ENCODE measurements at places on chromosomes 11 and 22. TPM values are rescaled to one million over a fixed set of nuclear protein-coding genes. Genes with fewer than 3 reads are reported as not detected.

The GAL3ST3 gene
- not detected for total RNA-seq

The ELF5 gene
- not detected for total RNA-seq

The MPEG1 gene
- 59.6 TPM for total RNA-seq

- DNase-seq, result no peak
Measured at GRCh38 chr22:38304526-38304925, 12.7 kb downstream of the CSNK1E start.

DNA sequence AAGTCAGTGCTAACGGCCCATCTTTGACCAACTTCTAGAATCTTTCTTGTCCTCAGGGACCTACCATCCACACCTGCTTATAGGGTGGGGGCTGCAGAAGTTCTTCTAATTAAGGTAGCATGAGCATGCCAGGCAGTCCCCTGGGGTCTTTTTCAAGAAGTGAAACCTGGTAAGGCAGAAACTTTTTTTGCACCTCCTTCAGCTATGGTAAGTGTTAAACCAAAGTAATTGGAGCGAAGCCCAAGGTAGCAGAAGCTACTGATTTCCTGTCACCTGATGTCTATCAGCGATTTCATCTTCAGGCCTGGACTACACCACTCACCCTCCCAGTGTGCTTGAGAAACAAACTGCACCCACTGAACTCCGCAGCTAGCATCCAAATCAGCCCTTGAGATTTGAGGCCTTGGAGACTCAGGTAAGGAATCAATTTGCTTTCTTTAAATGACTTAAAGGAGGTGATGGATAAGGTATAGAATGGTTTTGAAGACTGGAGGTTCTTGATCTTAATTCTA is at the start of gene MS4A1:
MS4A1 (plus strand) TSS at position 317 of the 512 bp plus-strand sequence. CDS start 6,528 bp downstream, outside the sequence.
- peak; percentile 99 for DNase-seq

DNA sequence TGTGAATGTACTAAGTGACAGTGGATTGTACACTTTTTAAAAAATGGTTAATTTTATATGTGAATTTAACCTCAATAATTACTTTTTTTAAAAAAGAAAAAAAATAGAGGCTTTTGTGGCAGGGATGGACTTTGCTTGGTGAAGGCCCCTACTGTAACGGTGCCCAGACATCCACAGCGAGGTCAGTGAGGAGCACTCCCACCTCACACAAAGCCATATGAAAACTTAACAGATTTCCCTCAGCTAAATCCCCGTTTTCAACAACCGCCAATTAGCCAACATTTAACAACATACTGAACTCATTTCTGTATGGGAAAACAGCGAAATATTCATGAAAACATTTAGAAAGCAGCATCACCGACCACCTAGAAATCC is 642 bp upstream of the C11orf58 start:
- no peak for DNase-seq

DNA sequence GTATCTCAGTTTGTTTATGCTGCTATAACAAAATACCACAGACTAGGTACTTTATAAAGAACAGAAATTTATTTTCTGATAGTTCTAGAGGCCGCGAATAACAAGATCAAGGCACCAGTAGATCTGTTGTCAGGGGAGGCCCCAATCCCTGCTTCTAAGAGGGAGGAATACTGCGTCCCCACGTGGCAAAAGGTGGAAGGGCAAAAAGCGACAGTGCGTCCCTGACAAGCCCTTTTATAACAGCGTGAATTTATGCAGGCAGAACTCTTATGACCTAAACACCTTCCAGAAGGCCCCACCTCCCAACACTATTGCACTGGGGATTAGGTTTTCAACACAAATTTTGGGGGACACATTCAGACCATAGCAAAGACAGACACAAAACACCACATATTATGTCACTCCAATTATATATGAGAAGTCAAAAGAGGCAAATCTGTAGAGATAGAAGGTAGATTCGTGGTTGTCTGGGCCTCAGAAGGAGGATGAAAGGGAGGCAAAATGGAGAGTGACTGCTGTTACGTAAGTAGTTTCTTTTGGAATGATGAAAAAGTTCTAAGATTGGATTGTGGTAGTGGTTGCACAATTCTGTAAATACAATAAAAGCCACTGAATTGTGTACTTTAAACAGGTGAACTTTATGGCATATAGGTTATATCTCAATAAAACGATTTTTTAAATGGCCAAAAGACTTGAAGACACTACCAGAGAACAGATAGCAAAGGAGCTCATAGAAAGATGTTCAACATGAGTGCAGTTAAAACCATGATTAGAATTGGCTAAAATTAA is 30.1 kb upstream of the TNRC6B start:
- no peak for DNase-seq

DNA sequence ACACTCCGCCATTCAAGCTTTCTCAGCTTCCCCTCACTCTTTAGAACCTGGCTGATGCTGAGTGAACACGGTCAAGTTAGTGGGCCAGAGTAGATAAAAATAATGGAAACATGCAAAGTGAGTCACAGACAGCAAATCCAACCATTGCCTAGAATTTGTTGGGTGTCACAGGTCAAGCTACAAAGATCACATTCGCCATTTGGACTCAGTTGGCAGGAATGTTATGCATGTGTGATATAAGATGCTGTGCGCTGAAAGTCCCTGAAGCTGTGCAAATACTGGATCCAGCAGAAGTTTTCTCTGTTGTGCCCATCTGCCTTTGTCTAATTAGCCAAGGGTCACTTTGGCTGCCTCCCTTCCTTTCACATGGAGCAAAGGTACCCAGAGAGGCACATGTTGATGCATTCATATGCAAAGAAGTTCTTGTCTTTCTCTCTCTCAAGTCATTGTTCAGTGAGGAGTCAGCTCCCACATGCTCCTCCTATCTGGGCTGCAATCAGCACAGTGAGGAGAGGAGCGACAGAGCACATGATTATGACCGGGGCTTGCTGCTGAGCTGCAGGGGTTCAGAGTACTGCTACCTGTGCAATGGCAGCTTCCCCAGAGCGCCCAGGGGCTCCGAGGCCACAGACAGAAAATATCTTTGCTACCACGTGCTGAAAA is 39.7 kb downstream of the FLI1 start:
- no peak for DNase-seq

DNA sequence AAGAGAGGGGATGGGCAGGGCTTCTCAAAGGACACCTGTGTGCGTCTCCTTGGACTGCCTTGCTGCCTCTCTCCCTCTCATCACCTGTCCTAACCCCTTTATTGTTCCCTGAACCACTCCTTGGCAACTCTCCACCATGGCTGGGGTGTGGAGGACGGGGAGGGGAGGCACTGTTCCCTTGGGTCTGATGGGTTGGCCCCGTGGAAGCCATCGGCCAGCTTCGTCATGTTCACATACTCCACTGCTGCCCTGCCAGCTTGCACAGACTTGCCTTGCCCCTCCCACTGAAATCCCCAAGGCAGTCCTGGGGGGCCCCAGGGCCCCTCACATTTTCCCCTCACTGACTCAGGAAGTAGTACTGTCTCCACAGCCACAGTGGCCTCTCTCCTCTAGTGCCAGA is 36.1 kb upstream of the LRRC32 start:
- no peak for DNase-seq

GRCh38 chr22:20531404-20532201 is 24.2 kb downstream of the MED15 start:
- no peak for DNase-seq

Data from Karpas-422 (cell line).